ENCODE measurements at places on chromosomes 16 and 17.

DNA sequence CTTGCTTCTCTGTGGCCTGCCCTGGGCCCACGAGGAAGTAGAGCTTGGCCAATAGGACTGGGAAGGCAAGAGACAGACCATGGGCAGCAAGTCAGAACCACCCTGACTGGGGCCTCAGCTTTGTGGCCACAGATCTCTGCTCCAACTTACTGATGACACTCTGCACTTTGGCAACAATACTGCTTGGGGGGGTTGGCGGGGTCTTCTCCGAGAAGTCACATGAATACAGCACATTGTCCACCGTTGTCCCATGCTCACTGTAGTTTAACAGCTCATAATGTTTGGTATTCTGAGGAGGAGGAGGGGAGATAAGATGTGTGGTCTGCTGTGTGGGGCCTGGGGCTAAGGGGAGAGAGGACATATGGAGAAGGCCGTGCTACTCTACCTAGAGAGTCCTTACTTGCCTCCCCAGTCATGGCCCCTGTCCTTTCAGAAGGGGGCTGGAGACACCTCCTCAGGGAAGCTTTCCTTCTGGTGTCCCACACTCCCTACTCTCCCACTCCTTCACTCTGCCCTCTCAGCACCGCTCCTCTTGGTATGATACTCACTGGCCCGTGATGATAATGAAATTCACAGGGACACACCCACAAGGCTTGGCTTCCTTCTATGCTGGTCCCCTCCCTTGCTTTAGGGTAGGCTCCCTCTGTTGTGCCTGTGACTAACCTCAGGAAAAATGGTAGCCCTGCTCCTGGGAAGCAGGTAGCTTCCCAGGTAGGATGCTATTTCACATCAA is 4.0 kb upstream of the DHRS13 start:
- no peak for DNase-seq

DNA sequence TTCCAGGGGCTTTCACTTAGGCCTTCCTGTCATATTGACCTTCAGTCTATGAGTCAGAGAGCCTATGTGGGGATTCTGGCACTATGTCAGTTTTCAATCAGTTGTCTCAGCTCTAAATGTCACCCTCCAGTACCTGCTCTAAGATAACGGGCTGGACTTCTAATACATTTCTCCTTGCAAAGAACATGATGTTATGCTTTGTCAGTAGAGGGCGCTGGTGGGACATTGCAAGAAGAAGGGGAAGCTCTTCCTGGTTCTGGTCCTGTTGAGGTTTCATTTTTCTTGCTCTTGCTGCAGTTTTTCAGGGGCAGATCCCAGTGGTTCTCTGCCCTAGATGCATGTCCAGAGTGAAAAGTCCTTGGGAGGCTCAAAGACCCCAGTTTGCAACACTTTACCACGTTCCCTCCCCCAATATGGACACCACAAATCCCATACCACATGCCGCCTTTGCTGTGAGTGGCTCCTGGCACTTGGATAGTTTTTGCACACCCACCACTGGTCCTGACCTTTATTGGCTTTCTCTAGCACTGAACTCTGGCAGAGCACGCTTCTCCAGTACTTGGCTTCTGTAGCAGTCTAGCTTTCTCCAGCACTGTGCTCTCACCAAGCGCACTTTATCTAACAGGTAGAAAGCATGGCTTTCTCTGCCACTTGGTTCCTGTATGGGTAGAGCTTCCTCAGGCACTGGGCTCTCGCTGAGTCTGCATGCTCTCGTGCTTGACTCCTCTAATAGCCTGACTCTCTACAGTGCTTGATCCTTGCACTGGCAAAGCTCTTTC is 49.0 kb downstream of the BCL7C start:
- peak; percentile 84 for DNase-seq

- no peak for DNase-seq
Measured at GRCh38 chr16:71920658-71921057, 25.3 kb downstream of the IST1 start.

DNA sequence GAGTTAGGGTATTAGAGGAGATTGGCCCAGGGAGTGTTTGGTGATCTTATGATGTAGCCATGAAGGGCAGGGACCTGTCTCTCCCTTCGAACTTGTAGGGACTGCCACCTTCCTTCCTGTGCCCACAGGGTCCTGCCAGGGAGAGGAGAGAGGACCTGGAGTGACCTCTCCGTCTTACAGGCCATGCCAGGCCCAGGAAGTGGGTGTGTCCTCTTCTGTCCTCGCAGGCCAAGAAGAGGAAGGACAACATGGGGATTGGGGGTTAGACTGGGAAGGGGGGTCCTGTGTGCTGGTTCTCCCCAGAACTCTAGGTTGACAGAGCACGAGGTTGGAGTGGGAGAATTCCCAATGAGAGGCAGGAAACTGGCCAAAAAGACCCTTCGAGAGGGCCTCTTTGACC is 43.4 kb upstream of the TAC4 start:
- no peak for DNase-seq

- DNase-seq = no peak
Measured at GRCh38 chr16:49605536-49606254, 232.1 kb downstream of the C16orf78 start.

DNA sequence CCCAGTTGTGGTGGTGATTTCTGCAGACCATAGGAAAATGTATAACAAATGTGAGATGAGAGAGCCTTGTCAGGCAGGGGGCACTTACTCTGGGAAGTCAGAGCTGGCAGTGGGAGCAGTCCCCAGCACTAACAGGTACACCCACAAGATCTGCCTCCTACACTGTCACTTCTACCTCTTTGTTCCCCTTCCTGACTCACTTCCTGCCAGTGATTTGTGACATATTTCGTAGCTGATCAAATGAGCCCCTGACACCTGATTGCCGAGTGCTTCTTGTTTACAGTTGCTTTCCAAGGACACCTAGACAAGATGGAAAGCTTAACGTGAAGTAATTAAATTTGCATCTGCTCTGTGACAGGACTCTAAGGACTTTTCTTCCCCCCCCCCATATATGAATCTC is 40.5 kb downstream of the FTO start:
- DNase-seq = no peak

GRCh38 chr17:63550817-63551639 is 751 bp downstream of the DCAF7 start:
- no peak for DNase-seq

- DNase-seq = no peak
Measured at GRCh38 chr17:12512694-12513355, 152.9 kb upstream of the MYOCD start.

DNA sequence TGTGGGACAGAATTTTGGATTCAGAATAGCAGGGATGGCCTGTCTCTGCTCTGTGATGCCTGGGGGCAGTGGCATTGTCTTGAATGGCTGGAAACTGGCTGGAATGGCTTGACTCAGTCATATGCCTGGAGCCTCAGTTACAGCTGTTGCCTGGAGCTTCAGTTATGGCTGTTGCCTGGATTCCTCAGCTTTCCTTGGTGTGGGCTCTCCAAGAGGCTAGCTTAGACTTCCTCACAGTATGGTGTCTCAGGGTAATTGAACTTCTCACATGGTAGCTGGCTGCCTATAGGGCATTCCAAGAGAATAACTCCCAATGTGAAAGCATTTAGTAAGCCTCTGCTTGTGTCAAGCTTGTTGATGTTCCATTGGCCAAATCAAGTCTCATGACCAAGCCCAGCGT is 21.1 kb downstream of the KRT23 start:
- DNase-seq = no peak
